ENCODE measurements at places on chromosomes 7 and 10. TPM values are rescaled to one million over a fixed set of nuclear protein-coding genes. Genes with fewer than 3 reads are reported as not detected.

GRCh38 chr10:132028706-132029105 lies 37.0 kb upstream of the JAKMIP3 start:
- H3K27ac ChIP-seq: no peak overlapping the region
- no peaks in the 10 kb centered on the region for H3K36me3 ChIP-seq
- H3K27me3 ChIP-seq: peaks cover 44% of the 10 kb centered on the region

PGAM2 gene
- total RNA-seq: 0.26 TPM

KIAA1217 gene
- 1.1 TPM for total RNA-seq

CRYGN gene
- 0.21 TPM for total RNA-seq

DNA sequence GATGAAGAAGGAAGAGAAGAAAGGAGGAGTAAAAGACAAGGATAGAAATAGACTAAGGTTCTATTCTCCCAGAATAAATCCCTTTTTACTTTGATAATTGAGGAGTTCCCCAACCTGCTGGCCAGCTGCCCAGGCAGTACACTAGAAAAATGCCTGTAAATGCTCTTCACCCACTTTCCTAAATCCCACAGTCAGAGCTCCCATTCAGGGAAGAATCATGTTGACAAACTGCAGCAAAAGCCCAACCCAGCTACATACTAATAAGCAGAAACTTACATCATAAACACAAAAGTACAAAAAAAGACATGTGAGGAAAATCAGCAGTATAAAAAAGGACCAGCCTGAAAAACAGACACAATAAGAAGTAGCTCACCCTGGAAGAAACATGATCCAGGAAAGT lies 15.8 kb upstream of the KDM7A start:
- peaks cover 3% of the 10 kb centered on the region for H3K36me3 ChIP-seq
- no peaks in the 10 kb centered on the region for H3K27me3 ChIP-seq
- H3K27ac ChIP-seq: no peak overlapping the region
- DNase-seq: no peak
- H3K4me3 ChIP-seq: no peak overlapping the region

DNA sequence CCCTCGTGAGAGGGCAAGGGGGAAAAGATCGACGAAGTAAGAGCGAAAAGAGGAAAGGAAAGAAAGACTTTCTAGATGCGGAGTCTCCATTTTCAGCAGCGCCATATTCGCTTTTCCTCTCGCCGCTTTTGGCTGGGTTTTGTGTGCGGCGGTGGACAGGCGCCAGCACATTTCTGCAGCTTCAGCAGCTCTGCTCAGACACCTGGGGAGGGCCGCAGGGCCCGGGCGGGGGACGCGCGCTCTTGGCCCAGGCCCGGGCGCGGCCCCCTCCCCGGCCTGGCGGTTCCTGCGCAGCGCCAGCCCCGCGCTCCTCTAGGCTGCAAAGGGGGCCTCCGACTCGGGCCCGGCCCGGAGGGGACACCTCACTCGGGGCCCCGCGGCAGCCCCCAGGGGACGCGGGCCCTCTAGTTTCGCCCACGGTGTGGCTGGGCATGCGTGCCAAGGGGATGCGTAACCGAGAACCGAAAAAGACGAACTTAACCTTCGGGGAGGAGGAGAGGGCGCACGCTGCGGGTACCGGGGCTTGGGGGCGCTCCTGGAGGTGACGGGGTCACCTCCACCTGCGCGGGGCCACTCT lies 34.5 kb upstream of the EBLN1 start:
- peaks cover 40% of the 10 kb centered on the region for H3K4me1 ChIP-seq
- peak overlapping the region; percentile 83 for H3K4me3 ChIP-seq
- peak overlapping the region; percentile 99 for H3K27ac ChIP-seq
- peak; percentile 77 for DNase-seq

DNA sequence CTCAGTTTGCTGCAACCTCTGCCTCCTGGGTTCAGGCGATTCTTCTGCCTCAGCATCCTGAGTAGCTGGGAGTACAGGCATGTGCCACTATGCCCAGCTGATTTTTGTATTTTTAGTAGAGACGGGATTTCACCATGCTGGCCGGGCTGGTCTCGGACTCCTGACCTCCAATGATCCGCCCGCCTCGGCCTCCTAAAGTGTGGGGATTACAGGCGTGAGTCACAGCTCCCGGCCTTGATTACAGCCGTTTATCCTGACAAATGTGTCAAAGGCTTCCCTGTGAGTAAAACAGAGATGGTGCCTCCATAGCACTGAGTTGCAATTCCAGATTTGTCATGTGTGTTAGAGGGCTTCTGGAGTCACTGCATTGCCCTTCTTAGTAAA lies 273.7 kb downstream of the CCDC3 start:
- no peaks in the 10 kb centered on the region for H3K36me3 ChIP-seq
- H3K4me1 ChIP-seq: peaks cover 19% of the 10 kb centered on the region
- peak overlapping the region; percentile 18 for H3K27ac ChIP-seq
- H3K4me3 ChIP-seq: no peak overlapping the region
- no peaks in the 10 kb centered on the region for H3K27me3 ChIP-seq
- DNase-seq: no peak

OR9A2 gene
- total RNA-seq: not detected

GRCh38 chr7:45897042-45897690 lies 8.9 kb downstream of the IGFBP1 start:
- H3K4me3 ChIP-seq: no peak overlapping the region
- H3K27ac ChIP-seq: no peak overlapping the region
- H3K4me1 ChIP-seq: no peaks in the 10 kb centered on the region
- peaks cover 27% of the 10 kb centered on the region for H3K27me3 ChIP-seq
- no peak for DNase-seq

DNA sequence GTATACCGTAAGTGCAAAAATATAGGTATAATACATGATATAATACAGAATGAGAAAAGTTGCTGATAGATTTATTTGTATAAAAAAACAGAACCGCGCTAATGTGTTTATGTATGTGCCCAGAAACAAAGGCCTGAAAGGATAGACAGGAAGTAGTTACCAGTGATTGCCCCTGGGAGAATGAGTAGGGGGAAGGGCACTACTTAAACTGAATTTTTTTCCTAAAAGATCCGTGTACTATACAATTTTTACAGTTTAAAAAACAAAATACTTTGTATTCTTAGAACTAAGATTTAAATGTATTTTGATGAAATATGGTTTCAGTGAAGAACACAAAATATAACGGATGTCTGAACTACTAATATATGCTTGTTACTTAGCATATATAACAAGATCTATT lies 2.9 kb downstream of the IPMK start:
- H3K27me3 ChIP-seq: no peaks in the 10 kb centered on the region
- no peak overlapping the region for H3K27ac ChIP-seq
- no peak overlapping the region for H3K4me3 ChIP-seq
- H3K4me1 ChIP-seq: peaks cover 36% of the 10 kb centered on the region

TCTN3 gene
- total RNA-seq: 26.3 TPM

GRCh38 chr7:27912751-27913150 lies 172.8 kb downstream of the TAX1BP1 start:
- no peak overlapping the region for H3K4me3 ChIP-seq
- no peaks in the 10 kb centered on the region for H3K4me1 ChIP-seq
- no peak overlapping the region for H3K27ac ChIP-seq
- peaks cover 5% of the 10 kb centered on the region for H3K36me3 ChIP-seq

INPP5F gene
- 13.6 TPM for total RNA-seq

NME8 gene
- total RNA-seq: not detected

DNA sequence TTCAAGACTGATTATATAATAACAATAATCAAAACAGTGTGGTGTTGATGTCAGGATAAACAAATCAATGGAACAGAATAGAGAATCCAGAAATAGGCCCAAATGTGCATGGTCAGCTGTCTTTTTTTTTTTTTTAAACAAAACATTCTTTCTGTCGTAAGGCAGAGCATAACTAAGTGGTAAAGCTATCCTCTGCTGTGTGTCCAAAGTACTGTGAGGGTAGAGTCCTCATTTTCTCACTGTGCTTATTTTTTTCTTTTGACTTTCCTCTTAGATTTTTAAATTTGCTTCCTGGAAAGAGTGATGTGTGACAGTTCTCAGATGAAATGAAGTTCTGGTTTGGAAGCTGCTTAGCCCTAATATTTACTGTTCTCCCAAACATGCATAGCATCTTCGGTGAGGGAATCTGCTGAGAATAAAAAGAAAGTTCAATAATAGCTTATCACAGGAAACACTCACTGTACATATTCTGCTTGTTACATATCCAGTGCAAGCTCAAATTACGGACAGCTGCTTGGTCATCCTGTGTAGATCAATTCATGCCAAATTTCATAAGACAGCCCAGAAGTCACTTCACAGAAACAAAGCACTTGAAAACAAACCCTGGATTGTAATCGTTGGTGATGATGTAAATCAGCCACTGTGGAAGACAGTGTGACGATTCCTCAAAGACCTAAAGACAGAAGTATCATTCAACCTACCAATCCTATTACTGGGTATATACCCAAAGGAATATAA lies 423.9 kb downstream of the NEBL start:
- H3K27ac ChIP-seq: no peak overlapping the region
- no peak for DNase-seq
- no peak overlapping the region for H3K4me3 ChIP-seq
- H3K36me3 ChIP-seq: no peaks in the 10 kb centered on the region
- no peaks in the 10 kb centered on the region for H3K27me3 ChIP-seq

- H3K27ac ChIP-seq: no peak overlapping the region
- no peak for DNase-seq
- no peaks in the 10 kb centered on the region for H3K27me3 ChIP-seq
- H3K4me1 ChIP-seq: no peaks in the 10 kb centered on the region
- peaks cover 4% of the 10 kb centered on the region for H3K36me3 ChIP-seq
These were observed 38.0 kb downstream of the ZNF716 start for GRCh38 chr7:57487957-57488356.

Measured in activated CD4-positive, alpha-beta memory T cell treated with anti-CD3 and anti-CD28 coated beads for 36 hours (primary cell).